Dermis lymphatic vessel endothelial cell (primary cell): ENCODE measurements at places on chromosomes 2 and 18. TPM values are rescaled to one million over a fixed set of nuclear protein-coding genes. Genes with fewer than 3 reads are reported as not detected.

Gene ARHGAP28
- total RNA-seq = 0.87 and 1.1 TPM in 2 replicates

Gene PXDN
- total RNA-seq = 174 and 187 TPM in 2 replicates

Gene TMEM87B
- 22.1 and 31.0 TPM in 2 replicates for total RNA-seq

Gene TCF23
- not detected in 2 replicates for total RNA-seq

Gene CRYGC
- total RNA-seq = not detected in 2 replicates

Gene GALNT14
- 0.11 TPM in 1 of 2 replicates, not detected in the other for total RNA-seq

Gene TMEM37
- not detected in 2 replicates for total RNA-seq

Gene ZNF513
- total RNA-seq = 6.4 and 6.8 TPM in 2 replicates

Gene CDKL4
- total RNA-seq = 0.43 and 1.5 TPM in 2 replicates

Gene FRZB
- total RNA-seq = 0.43 TPM in 2 replicates

Gene MC2R
- not detected in 2 replicates for total RNA-seq

Gene ASB3
- total RNA-seq = 26.4 and 38.9 TPM in 2 replicates

Gene LYPD6
- total RNA-seq = 13.7 and 34.0 TPM in 2 replicates

Gene ING5
- total RNA-seq = 18.4 and 19.2 TPM in 2 replicates

Gene PLEKHM3
- 10.4 and 12.8 TPM in 2 replicates for total RNA-seq

Gene CDH2
- total RNA-seq = 0.26 and 1.8 TPM in 2 replicates

Gene SCLY
- total RNA-seq = 7.6 and 11.2 TPM in 2 replicates

Gene PCARE
- not detected in 2 replicates for total RNA-seq

Gene BOK
- total RNA-seq = 23.8 and 48.5 TPM in 2 replicates

Gene RSAD2
- under 0.01 and 0.33 TPM in 2 replicates for total RNA-seq

Gene CRYGD
- total RNA-seq = not detected in 2 replicates

Gene MC4R
- total RNA-seq = not detected in 2 replicates

Gene LTBP1
- total RNA-seq = 165 and 213 TPM in 2 replicates

Gene SPP2
- not detected in 2 replicates for total RNA-seq

Gene GALNT13
- total RNA-seq = under 0.01 and 0.60 TPM in 2 replicates

Gene TRIM43
- not detected in 2 replicates for total RNA-seq

Gene SLC40A1
- total RNA-seq = 153 and 276 TPM in 2 replicates

Gene TUBB8B
- total RNA-seq = 0.11 TPM in 1 of 2 replicates, not detected in the other

Gene PAIP2B
- 1.1 and 2.0 TPM in 2 replicates for total RNA-seq

Gene LRATD1
- total RNA-seq = 0.98 and 3.4 TPM in 2 replicates

Gene GAREM2
- total RNA-seq = 0.17 and 0.22 TPM in 2 replicates

Gene SNED1
- 17.9 and 27.4 TPM in 2 replicates for total RNA-seq

Gene ATP9B
- 28.1 and 35.2 TPM in 2 replicates for total RNA-seq

Gene CCDC178
- not detected in 2 replicates for total RNA-seq

Gene ASXL3
- under 0.01 and 0.17 TPM in 2 replicates for total RNA-seq

Gene CDH19
- total RNA-seq = under 0.01 and 0.11 TPM in 2 replicates

Gene GALM
- 4.8 and 6.7 TPM in 2 replicates for total RNA-seq
